ENCODE measurements at places on chromosomes 6 and 20. TPM values are rescaled to one million over a fixed set of nuclear protein-coding genes. Genes with fewer than 3 reads are reported as not detected.
A peak's percentile ranks its signal among the peaks of the same experiment; 100 is the strongest.

CNKSR3 gene
- total RNA-seq = 29.6 TPM

DNA sequence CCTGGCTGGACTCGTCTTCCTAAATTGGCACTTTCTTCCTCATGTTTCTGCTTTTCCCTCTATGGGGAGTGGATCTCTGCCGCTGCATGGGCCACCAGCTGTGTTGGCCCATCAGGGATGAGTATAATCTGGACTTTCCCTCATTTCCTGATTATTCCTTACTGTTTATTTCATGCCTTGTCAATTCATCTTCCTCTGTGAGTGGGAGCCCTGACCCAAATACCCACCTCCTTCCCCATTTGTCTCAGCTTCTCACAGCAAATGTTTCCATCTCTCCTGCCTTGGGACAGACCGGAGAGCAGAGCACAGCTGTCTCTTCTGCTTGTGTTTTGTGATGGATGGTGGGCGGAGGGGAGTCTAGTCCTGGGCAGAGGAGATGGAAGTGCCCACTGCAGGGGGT, 212.7 kb downstream of the UST start:
- DNase-seq = peak; percentile 82

CLVS2 gene
- not detected for total RNA-seq

DNA sequence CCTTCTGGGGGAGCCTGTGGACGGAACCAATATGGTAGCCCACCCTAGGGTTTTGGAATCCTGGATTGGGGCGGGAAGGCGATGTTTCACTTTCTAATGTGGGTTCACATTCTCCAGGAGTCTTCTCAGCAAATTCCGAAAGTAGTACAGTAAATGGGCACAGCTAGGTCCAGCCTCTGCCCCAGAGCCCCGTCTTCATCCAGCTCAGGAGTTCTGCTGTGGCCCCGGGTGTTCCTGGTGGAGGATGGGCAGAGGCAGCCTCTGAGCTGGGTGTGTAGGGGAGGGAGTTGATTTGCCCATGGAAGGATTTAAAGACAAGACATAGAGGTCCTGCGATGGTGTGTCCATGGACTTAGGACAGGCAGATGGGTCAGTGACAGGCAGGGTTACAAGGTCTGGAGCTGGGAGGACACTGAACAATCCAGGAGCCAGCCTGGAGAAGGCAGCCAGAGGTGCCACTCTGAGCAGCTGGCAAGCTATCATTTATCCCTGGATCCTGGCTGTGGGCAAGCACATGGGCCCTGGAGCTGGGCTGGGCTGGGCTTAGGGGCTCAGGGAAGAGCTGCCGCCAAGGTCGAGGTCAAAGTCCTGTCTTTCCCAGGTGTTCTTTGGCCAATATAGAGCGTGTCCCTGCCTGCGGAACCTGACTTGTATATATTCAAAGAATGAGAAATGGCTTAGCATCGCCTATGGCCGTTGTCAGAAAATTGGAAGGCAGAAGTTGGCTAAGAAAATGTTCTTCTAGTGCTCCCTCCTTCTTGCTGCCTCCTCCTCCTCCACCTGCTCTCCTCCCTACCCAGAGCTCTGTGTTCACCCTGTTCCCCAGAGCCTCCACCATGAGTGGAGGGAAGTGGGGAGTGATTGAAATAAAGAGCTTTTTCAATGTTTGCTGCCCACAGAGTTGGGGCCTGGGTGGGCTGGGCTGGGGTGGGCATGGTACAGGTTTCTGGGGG, 6.7 kb downstream of the CLPSL1 start:
- no peak for DNase-seq

FAM217B gene
- 24.2 TPM for total RNA-seq

DNA sequence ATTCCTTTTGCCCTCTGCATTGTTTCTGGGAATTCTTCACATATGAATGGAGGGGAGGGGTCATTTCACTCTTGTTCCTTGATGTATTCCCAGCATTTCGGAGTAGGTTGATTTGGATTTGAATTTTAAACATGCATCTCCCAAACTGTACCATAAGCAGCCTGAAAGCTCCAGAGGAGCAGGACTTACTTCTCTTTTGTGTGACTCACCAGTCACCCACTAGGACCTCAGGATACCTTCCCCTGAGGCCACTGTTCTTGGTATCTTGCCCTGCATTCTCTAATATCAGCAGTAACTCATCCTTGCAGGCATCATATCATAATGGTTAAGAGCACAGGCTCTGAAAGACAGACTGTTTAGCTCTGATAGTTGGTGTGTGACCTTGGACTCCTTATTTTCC, 703 bp downstream of the MRPL2 start:
- no peak for DNase-seq

TMC2 gene
- total RNA-seq = 0.15 TPM

DNA sequence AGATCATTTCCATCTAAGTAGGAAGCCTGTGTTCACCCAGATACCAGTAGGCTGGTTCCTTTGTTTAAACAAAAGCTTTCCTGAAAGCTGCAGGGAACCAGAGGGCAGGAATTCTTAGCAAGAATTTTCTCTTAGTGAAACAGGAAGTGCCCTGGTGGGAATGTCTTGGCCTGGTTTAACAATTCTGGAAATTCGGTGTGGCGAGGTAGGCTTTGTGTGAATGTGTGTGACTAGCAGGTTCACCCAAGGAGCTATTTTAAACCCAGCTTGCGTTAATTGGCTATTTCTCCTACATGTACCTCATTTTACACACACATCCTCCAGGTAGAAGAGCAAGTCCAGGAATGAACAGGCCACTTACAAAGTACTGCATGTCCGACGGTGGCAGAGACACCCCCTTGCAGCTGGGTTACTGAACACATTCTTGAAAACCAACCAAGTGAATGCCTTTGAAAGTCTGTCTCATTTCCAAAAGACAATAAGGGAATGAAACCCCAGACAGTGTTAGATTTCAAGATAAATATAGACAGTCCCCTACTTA, 64.6 kb downstream of the GFOD1 start:
- no peak for DNase-seq

VNN1 gene
- total RNA-seq = 0.10 TPM

DNA sequence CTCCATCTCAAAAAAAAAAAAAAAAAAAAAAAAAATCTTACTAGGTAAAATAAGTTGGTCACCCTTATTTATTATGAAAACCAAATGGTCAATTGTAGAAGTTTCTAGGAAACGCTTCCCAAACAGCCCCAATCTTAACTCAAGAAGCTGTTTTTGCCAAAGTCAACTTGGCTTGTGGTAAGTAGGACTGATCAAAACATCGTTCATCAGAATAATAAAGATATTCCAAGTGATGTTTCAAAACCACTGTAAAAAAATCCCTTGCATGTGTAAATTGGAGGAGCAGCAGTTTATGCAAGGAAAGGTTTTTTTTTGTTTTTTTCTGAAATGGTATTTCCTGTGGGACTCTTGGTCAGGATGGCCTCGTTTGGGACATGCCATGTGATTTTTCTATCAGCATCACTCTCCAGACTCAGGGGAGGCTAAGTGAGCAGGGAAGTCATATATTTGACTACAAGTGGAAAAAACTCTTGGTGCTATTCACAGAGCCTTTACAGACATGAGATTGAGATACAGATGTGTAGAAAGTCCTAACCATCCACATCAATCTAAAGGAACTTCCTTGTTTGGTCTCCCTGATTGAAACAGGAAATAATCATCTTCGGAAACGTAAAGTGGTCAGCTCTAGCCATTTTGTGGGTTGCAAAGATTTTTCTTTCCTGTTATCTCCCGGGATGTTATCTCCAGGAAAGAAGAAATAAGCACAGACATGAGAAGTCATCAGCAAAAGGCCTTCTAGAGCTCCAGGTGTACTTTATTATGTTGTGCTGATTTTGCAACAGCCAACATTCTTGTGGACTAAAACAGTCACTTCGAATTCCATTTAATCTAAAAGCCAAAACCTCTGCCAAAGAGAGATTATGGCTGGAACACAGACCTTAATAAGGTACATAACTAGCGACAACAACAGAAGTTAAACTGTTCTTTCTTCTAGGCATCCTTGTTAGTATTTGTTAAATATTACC, 177.8 kb downstream of the EDN1 start:
- DNase-seq = no peak

GRCh38 chr20:53813636-53814035, 220.0 kb upstream of the ZNF217 start:
- DNase-seq = no peak

DNAH8 gene
- 0.03 TPM for total RNA-seq

EPB41L2 gene
- total RNA-seq = 95.9 TPM

SLC18B1 gene
- total RNA-seq = 15.2 TPM

- DNase-seq = no peak
These were observed 71.9 kb downstream of the SRC start for GRCh38 chr20:37417617-37418467.

OR12D3 gene
- total RNA-seq = not detected

TREM2 gene
- 0.61 TPM for total RNA-seq

LRRC73 gene
- not detected for total RNA-seq

SAMD5 gene
- 11.6 TPM for total RNA-seq

- DNase-seq = no peak
These were observed 65.9 kb downstream of the BCAS1 start for GRCh38 chr20:54004445-54004844.

DNA sequence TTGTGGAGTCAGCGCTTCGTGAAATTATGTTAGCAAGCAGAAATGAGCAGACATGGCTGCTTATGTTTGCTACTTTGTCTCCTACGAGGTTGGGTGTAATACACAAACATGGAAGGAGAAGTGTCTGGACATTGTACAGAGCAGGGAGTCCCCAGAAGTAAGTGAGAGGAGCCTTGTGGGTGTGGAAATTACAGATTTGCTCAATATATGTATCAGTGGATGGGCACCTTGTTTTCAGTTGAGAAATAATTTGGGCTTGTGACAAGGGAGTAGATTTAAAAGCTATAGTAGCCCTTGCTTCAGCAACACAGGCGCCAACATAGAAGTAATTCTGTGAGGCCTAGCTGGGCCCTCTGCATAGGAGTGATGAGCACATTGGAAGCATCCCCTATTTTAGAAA, 49.2 kb downstream of the HECA start:
- no peak for DNase-seq

DNA sequence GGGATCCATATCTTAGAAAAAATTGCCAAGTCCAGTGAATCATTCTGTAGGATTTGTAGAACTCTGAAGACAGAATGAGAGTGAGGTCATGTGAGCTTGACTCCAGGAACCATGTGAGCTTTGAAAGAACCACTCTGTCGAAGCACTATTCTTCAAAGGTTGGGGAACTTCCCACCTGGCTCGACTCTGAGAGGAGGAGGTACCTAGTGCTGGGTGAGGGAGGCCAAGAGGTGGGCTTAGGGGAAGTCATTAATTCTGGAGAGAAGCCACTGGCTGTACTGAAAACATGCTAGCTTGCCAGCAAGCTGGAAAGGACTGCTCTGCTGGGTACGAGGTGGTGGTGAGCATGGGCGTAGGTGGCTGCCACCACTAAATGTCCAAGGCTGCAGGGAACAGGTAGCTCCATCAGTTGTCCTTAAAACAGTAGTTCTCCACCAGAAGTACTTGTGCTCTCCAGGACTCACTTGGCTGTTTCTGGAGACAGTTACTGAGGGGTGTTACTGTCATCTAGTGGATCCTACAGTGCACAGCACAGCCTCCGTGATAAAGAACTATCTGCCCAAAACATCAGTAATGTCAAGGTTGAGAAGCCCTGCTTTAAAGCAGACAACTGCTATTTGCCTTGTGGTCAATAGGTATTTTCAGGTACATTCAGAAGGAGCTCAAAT, 34.7 kb upstream of the SYNJ2 start:
- no peak for DNase-seq

OVOL2 gene
- not detected for total RNA-seq

DNA sequence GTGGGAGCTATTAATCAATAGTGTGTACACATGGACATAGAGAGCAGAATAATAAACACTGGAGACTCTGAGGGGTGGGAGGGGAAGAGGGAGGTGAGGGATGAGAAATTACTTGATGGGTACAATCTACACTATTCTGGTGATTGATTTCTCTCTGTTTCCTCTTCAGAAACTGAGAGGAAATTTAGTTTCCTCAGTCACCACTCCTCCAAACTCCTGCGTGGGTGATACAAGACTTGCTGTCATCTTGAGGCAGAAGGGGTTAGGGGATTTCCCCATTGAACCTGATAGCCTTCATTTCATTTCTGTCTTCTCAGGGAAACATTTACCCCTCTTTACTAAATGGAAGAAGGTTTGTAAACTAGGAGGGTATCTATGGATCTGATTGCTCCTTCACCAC, 84.3 kb upstream of the ESR1 start:
- DNase-seq = no peak

DNA sequence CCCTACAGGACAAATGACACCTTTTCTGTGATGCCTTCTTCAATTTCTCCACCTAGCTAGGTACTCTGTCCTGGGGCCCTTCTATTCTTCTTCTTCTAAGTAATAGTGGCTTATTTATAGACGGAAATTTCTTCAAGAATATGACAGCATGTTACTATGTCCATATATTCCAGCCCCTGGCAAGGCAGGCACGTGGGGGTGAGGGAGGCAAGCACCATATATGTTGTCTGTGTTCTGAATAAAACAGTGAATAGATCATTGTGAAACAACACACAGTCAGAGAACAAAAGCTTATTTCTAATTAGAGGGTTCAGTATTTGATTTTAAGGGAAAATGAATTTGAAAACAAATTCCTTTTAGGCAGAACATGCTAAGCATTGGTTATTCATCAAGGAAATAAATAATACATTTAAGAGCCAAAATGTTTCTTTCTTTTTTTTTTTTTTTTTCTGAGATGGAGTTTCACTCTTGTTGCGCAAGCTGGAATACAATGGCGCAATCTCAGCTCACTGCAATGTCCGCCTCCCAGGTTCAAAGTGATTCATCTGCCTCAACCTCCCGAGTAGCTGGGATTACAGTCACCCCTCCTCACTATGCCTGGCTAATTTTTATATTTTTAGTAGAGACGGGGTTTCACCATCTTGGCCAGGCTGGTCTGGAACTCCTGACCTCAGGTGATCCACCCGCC, 6.2 kb downstream of the HEBP2 start:
- DNase-seq = no peak

Measured in SJCRH30 (cell line).